Cardiac muscle cell (in vitro differentiated cells and primary cell): ENCODE measurements at places on chromosomes 3 and 15.

GRCh38 chr3:12648384-12648959 is 15.4 kb downstream of the RAF1 start:
- no peaks in the 10 kb centered on the region for H3K27me3 ChIP-seq
- H3K36me3 ChIP-seq = no peaks in the 10 kb centered on the region
- no peak for DNase-seq
- peaks cover 15% of the 10 kb centered on the region for H3K4me1 ChIP-seq
- H3K27ac ChIP-seq = no peak overlapping the region
- no peak overlapping the region for H3K4me3 ChIP-seq

GRCh38 chr3:58065700-58066167 is 57.5 kb downstream of the FLNB start:
- peak; percentile 22 for DNase-seq
- no peaks in the 10 kb centered on the region for H3K27me3 ChIP-seq
- H3K27ac ChIP-seq = peak overlapping the region; percentile 21

DNA sequence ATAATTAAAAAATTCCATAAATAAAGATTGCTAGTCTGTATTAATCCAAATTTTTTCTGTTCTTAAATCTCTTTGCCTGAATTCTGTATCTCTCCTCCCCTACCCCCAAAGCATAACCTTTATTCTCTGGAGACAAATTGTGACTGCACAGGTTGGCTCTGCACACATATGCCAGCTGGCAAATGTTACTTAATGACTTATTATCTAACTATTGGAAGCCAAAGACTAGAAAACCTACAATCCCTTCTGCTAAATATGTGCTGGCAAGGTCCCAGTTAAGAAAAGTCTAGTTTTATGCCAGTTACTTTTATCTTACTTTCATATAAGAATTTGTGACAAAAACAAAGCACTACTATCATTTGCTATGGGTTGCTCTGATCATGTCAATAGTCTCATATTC is 569.3 kb downstream of the MECOM start:
- H3K4me3 ChIP-seq = no peak overlapping the region
- no peak overlapping the region for H3K27ac ChIP-seq
- DNase-seq = no peak
- H3K4me1 ChIP-seq = no peaks in the 10 kb centered on the region
- peaks cover 2% of the 10 kb centered on the region for H3K36me3 ChIP-seq

- no peak for DNase-seq
- no peak overlapping the region for H3K27ac ChIP-seq
- no peak overlapping the region for H3K4me3 ChIP-seq
- H3K4me1 ChIP-seq = no peaks in the 10 kb centered on the region
Observed at GRCh38 chr3:155053756-155054155, 26.4 kb upstream of the MME start.

GRCh38 chr15:92682741-92683510 is 27.4 kb upstream of the FAM174B start:
- H3K4me1 ChIP-seq = no peaks in the 10 kb centered on the region
- H3K27ac ChIP-seq = no peak overlapping the region
- H3K27me3 ChIP-seq = no peaks in the 10 kb centered on the region
- H3K36me3 ChIP-seq = no peaks in the 10 kb centered on the region
- H3K4me3 ChIP-seq = no peak overlapping the region
- DNase-seq = peak; percentile 75

- H3K27ac ChIP-seq = peak overlapping the region; percentile 88
- H3K4me3 ChIP-seq = no peak overlapping the region
- no peaks in the 10 kb centered on the region for H3K36me3 ChIP-seq
Observed at GRCh38 chr3:48039487-48040190, 23.4 kb upstream of the MAP4 start.

DNA sequence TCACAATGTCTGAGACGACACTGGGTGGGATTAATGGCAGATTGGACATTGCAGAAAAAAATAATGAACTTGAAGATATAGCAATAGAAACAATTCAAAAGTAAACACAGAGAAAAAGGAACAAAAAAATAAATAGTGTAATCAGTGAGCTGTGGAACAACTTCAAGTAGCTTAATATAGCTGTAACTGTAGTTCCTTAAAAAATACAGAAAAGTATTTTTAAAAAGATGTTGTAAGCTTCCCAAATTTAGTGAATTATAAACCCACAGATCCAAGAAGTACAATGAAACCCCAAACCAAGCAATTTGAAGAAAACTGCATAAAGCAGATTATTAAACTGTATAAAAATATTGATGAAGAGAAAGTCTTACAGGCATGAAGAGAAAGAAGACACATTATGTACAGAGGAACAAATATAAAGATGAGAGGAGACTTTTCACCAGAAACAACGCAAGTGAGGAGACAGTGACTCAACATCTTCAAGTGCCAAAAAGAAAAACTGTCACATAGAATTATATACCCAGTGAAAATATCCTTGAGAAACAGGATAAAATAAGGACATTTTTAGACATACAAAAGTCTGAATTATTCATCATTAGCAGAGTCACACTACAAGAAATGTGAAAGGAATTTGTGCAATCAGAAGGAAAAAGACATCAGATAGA is 176.4 kb downstream of the NFKBIZ start:
- H3K4me3 ChIP-seq = no peak overlapping the region
- H3K27me3 ChIP-seq = no peaks in the 10 kb centered on the region
- no peaks in the 10 kb centered on the region for H3K36me3 ChIP-seq
- DNase-seq = no peak
- H3K4me1 ChIP-seq = no peaks in the 10 kb centered on the region
- no peak overlapping the region for H3K27ac ChIP-seq

- H3K4me1 ChIP-seq = peaks cover 68% of the 10 kb centered on the region
- H3K4me3 ChIP-seq = no peak overlapping the region
- H3K27me3 ChIP-seq = no peaks in the 10 kb centered on the region
- peak; percentile 59 for DNase-seq
- peak overlapping the region; percentile 62 for H3K27ac ChIP-seq
Observed at GRCh38 chr3:25455441-25456132, 27.5 kb downstream of the RARB start.

GRCh38 chr3:48187579-48188265 is 495 bp downstream of the CDC25A start:
- peak overlapping the region; percentile 86 for H3K27ac ChIP-seq
- peaks cover 7% of the 10 kb centered on the region for H3K4me1 ChIP-seq
- peaks cover 7% of the 10 kb centered on the region for H3K36me3 ChIP-seq
- peak; percentile 76 for DNase-seq
- H3K4me3 ChIP-seq = peak overlapping the region; percentile 64
- H3K27me3 ChIP-seq = no peaks in the 10 kb centered on the region

- no peak for DNase-seq
- no peaks in the 10 kb centered on the region for H3K4me1 ChIP-seq
- H3K4me3 ChIP-seq = no peak overlapping the region
- no peak overlapping the region for H3K27ac ChIP-seq
- H3K27me3 ChIP-seq = no peaks in the 10 kb centered on the region
- H3K36me3 ChIP-seq = no peaks in the 10 kb centered on the region
Observed at GRCh38 chr3:35562141-35562540, 77.2 kb upstream of the ARPP21 start.

DNA sequence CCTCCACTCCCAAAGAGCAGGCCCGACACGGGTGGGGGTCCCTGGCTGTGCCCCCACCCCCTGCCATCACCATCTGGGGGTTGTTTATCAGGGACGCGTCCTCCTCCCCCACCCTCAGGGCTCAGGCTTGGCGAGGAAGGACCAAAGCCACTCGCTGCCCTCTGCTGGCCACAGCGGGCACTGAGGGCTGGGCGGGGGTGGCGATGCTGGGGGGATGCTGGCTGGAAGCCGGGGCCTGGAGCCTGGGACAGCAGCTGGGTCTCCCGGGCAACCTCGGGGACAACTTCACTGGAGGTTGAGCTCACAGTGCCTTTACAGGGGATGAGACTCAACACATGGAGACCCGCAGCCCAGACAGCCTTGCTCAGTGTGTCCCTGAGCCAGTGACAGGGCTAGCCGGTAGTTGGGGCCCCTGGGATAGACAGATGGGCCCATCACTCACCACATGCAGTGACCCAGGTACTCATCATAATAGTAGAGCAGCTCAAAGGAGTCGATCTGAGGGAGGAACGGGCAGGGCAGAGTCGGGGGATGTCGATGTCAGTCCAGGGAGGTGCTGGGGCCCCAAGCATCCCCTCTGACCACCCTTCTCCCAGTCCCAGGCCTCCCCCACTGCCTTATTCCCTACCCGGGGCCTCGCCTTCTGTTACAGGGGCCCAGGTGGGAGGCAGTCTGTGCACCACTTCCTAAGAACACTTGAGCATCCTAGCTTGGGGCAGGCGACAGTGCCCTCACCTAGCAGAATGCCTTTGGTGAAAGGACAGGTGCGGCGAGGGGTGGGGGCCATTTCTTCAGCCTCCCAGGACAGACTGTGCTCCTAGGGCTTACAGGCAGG is 5.9 kb upstream of the CALML4 start:
- H3K36me3 ChIP-seq = no peaks in the 10 kb centered on the region
- H3K4me3 ChIP-seq = no peak overlapping the region
- no peak overlapping the region for H3K27ac ChIP-seq
- peak; percentile 68 for DNase-seq

- DNase-seq = peak; percentile 68
- H3K4me1 ChIP-seq = no peaks in the 10 kb centered on the region
- H3K4me3 ChIP-seq = no peak overlapping the region
- H3K27me3 ChIP-seq = no peaks in the 10 kb centered on the region
Observed at GRCh38 chr3:46998121-46998851, 18.8 kb downstream of the NBEAL2 start.

DNA sequence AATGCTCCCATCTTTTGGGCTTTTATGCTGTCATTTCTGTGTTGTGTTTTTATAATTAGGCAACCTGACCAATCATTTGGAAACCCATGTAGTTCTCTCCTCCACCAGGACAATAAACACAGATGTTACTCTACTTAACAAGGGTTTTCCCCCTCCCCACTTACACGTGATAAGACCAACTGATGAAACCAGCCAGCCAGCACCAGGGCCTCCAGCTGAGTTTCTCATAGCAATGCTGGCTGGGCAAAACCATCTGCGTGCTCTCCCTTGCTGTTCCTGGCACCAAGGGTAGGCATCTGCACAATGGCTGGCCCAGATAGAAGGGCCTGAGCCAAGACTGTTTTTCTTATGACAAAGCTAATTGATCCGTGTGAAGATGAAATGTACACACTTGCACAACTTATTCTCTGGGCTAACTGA is 310.4 kb downstream of the PLCL2 start:
- no peaks in the 10 kb centered on the region for H3K36me3 ChIP-seq
- H3K4me1 ChIP-seq = peaks cover 26% of the 10 kb centered on the region
- H3K27ac ChIP-seq = peak overlapping the region; percentile 74
- no peaks in the 10 kb centered on the region for H3K27me3 ChIP-seq
- no peak for DNase-seq

DNA sequence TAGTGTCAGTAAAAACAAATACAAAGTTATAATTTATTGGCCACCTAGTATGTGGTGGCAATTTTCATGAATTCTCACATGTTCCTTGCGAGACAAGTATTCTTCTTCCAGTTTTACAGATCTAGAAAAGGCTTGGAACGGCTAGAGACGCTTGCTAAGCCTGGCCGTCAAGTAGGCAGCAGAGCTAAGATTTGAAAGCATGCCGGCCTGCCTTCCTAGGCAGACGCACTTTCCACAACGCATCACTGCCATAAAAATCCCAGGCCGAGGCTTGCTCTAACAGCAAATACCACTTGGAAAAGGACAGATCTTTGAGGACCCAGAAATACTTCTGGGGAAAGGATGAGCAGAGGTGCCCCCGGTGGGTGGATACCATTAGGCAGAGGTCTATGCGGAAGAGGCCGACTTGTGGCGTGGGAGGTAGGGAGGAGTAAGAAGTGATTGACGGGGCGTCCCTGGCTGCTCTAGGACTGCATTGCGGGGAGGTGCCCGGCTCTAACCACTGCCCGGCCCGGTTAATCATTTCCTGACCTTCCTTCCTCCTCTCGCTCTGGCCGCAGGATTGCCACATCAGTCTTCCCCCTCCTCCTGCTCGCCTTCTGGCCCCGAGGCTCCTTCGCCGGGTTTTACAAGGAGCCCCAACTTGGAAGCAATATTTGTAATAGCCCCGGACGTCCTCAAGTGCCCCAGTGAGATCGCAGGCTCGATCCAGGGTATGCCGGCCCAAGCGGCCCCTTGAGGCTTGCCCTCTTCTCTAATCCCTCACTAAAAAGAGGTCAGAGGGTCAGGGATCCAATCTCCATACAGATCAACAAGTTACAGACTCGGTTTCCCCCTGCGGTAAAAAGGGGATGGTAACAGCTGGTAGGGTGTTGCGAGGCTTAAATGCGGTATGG is 1.3 kb upstream of the USP3 start:
- peak overlapping the region; percentile 28 for H3K4me3 ChIP-seq
- peaks cover 26% of the 10 kb centered on the region for H3K27me3 ChIP-seq
- H3K36me3 ChIP-seq = no peaks in the 10 kb centered on the region

GRCh38 chr15:100766243-100767000 is 113.2 kb upstream of the ALDH1A3 start:
- H3K27me3 ChIP-seq = no peaks in the 10 kb centered on the region
- H3K36me3 ChIP-seq = no peaks in the 10 kb centered on the region

- H3K36me3 ChIP-seq = no peaks in the 10 kb centered on the region
- no peak overlapping the region for H3K4me3 ChIP-seq
- H3K27me3 ChIP-seq = no peaks in the 10 kb centered on the region
- no peaks in the 10 kb centered on the region for H3K4me1 ChIP-seq
- no peak overlapping the region for H3K27ac ChIP-seq
Observed at GRCh38 chr15:68413363-68414205, 18.4 kb downstream of the ITGA11 start.

DNA sequence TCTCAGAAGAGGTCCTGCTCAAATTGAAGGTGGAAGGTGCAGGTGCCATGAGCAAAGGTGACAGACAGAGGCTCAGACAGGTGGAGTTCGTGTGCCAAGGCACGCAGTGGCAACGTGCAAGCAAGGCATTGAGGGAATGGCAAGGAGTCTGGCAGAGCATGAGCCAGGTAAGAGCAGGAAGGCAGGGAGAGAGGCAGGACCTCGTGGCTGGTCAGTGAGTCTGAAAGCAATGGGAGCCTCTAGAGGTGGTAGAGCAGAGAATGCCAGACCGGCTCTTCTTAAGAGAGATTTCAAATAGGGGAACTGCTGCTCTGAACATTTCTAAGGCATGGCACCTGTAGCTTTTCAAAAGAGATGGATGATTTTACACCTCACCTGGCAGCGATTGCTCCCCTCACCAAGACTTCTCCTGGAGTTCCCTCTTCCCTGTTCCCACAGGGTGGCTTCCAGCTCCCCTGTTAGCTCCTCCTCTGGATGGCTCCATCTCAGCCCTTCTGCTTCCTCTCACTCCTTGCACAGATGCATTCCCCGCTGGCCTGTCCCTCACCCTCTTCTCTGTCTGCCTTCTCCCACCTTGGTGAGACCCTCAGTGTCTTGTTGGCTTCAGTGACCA is 2.7 kb downstream of the MYO5C start:
- peaks cover 12% of the 10 kb centered on the region for H3K27me3 ChIP-seq
- no peaks in the 10 kb centered on the region for H3K4me1 ChIP-seq
- no peak for DNase-seq
- H3K36me3 ChIP-seq = no peaks in the 10 kb centered on the region

- H3K4me1 ChIP-seq = no peaks in the 10 kb centered on the region
- H3K27ac ChIP-seq = no peak overlapping the region
- peak; percentile 65 for DNase-seq
- no peak overlapping the region for H3K4me3 ChIP-seq
- no peaks in the 10 kb centered on the region for H3K36me3 ChIP-seq
Observed at GRCh38 chr3:101509811-101510210, 3.2 kb downstream of the SENP7 start.

DNA sequence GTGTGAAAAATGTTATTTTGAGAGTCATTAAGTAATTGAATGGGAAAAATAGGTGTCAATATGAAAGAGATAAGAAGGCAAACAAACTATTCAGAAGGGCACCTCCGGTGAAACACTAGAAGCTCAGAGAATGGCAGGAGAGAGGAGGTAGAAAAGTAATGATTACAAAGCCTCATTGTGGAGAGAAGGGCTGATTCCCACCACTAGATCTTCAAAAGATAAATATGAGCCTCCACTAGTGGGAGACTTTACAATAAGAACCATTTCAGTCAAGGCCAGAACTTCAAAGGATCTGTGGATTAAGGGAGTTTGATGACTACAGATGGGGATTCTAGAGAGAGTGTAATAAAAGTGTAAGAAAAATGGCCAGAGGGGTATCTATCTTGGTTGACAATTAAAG is 535.6 kb downstream of the NLGN1 start:
- H3K4me1 ChIP-seq = peaks cover 1% of the 10 kb centered on the region
- no peaks in the 10 kb centered on the region for H3K27me3 ChIP-seq
- H3K4me3 ChIP-seq = no peak overlapping the region
